NCI-H1092 treated with DMSO at 0.1 percent for 48 hours (cell line): ENCODE measurements at places on chromosomes 2 and 18.

DNA sequence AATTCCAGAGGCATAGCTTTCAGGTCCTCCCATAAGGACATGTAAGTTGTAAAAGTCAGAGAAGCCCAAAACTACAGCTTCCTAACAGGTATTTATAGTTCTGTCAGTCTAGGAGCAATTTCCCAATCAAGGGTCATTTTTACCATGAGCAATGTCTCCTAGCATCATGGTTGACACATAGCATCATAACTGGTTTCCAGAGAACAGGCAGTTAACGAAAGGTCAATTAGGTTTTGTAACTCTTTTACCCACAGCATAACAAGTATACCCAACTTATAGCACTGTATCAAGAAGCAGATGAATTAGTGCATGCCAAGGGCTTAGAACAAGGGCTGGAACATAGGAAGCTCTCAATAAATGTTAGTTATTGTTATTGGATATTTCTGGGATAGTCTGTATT, 110.1 kb downstream of the MREG start:
- no peak for DNase-seq

- DNase-seq = peak; percentile 0
These were observed 62.2 kb upstream of the SCYGR2 start for GRCh38 chr2:227536445-227536844.

DNA sequence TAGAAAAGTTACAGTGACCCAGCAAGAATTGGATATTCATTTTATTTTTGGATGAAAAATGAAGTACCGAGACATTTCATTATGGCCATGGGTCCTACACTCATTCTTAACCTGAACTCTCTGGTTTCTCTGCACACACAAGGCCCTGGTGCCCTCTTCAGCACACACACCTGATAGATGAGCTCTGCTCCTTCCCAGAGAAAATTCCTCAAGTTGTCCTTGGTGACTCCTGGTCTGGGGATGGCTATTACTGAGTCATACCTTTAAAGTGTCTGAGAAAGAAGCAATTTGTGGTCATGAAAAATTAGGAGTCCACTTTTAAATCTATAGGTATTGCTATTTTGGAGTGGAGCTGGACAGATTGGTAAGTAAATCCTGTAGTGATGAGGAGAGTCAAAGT, 311.5 kb downstream of the CDH2 start:
- DNase-seq = no peak

DNA sequence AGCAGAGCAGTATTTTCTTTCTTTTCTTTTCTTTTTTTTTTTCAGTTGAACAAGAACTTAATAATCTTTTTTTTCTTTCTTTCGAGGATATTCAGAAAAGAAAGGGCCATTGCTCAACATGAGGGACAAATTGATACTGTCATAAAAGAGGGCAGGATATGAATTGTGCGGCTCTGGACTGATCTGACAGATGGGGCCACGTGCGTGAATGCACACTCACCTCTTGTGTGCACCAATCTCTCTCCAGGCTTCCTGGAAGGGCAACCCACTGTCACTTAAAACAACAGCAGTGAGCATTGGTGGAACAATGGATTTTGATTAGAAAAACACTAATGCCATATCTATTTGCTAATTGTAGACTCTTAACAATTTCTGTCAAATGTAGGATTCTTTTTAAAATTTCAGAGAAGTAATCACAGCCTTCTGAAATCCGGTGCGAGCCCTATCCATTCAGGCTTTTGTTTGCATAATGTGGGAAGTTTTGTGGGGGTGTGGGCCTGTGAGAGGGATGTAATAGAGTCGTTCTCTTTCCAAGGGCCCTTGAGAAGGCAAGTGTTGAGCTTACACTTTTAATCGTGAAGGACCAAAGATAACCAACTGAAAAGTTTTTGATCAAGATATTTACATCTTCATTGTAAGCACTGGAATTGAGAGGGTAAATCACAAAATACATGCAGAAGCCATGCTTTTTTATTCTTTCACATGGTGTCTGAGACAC, 298.8 kb downstream of the SP3 start:
- DNase-seq = no peak

DNA sequence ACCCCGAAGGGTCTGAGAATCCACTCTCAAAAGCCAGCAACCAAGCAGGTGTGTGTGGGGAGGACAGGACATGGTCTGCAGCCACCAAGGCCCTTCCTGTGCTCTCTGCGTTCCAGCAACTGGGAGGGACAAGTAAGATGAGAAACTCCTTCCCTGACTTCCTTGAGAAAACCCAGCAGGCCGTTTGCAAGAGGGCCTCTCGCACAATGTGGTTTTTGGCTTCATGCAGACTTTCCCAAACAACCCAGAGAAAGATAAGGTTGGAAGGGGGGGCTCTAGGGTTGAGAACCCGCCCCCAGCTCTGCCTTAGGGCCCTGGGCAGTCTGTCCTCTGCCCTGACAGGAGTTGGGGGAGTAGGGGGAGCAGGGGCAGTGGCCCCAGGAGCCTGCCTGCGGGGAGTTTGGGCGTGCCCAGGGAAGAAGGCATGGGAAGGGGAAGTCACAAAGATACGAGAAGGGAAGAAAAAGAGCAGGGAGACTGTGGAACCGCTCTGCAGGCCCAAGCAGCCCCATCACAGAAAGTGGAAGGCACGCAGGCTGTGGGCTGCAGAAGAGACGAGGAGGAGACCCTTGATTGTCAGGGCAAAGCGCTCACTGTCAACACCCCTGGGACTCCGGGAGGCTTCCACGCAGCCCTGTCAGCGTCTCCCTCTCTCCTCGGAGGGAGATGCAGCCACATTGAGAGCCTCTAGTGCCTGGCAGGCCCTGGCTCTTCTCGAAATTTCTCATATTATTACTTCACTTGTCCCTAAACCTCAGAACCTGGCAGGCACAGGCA, 99.8 kb downstream of the SMAD7 start:
- DNase-seq = no peak

DNA sequence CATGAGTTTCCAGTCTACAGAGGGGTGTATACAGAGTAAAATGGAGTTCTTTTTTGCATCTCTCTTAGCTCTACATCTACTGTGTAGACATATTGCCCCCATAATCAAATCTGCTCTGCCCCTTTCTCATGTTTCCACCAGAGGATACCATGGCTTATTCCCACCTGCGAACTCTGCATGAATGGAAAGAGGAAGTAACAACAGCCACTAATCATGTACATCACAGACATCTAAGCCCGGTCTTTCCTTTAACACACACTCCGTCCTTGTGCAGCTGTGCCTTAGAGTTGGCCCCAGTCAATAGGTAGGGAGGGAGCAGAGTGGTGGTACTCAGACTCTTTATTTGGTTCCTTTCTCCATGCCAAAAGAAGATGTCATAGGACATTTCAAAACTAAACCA, 147.3 kb upstream of the NRP2 start:
- no peak for DNase-seq

GRCh38 chr18:55489034-55489986, 98.7 kb downstream of the TCF4 start:
- DNase-seq = peak; percentile 74

GRCh38 chr2:8139668-8140200, 542.1 kb upstream of the ID2 start:
- DNase-seq = no peak

DNA sequence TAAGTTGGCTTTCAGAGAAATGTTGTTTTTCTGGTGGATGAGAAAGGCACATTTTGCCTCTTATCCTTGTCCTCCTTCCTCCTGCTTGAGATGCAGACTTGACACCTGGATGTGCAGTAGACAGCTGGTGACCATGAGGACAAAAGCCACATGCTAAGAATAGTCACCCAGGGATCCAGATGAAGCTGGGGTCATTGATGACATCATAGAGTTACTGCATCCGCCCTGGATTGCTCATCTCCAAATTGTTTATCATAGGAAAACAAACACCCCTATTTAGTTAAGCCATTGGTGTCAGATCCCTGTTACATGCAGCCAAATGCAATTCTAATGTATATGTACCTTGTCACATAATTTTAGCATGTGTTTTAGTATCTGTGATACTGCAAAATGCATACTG, 16.3 kb upstream of the SLC1A4 start:
- no peak for DNase-seq

DNA sequence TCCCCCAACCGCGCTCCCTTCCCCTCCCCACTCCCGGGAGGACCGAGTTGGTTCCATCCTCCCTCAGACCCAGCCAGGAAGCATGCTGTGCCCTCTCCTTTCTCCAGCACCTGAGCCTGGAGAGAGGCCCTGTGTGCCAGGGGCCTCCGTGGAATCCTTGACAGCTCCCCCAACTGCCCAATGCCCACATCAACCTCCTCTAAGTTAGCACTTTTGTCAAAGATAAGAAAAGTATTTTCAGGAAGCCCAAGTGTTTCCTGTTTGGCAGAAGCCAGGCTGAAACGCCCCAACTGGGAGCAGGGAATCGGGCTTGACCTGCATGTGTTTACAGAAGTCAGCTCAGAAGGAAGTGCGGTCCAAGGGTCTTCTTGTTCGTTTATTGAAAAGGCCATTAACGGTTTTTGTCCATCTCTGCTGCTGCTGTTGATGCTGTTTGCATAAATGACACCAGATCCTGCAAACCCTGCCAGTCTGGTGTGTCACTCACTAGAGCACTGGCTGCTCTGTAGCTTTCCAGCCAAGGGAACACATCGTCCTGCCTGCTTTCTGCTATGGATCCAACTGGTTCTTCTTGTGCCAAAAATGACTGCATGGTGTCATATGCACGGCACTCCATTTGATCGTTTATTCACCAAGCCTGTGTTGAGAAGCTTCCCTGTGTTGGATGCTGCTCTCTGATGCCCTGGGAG, 35.4 kb upstream of the COL6A3 start:
- peak; percentile 9 for DNase-seq

- DNase-seq = no peak
These were observed 4.6 kb downstream of the ARL5A start for GRCh38 chr2:151823651-151824050.

DNA sequence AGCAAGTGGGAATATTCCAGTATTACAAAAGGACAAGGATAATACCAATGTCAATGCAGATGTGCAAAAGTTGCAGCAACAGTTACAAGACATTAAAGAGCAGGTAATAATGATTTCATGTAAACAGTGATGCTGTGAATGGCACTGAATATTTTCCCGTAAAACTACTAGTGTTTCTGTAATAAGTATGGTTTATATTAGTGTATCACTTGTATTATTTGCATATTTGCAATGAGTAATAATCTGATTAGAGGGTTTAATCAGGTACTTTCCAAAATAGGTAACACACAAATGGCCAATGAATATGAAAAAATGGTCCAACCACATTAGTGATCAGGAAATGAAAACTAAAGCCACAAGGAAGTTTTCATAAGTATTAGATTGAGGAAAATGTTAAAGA, 118.0 kb downstream of the MIB1 start:
- DNase-seq = no peak

GRCh38 chr2:74186038-74186437, 7.4 kb upstream of the MOB1A start:
- no peak for DNase-seq

GRCh38 chr2:241514986-241515737, 6.8 kb upstream of the STK25 start:
- DNase-seq = no peak

DNA sequence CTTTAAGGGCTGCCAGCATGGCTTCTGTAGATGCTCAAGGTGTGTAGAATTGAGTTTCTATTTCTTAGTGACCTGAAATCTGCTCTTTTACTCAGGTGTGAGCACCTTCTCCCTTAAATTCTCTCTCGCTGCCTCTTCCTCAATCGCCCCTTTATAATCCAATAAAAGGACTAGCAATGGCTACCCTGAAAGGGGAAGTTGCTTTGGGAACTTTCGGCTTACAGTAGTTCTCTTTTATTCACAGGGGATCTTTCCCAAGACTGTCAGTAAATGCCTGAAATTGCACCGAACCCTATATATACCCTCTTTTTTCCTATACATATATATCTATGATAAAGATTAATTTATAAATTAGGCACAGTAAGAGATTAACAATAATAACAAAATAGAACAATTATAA, 121.8 kb downstream of the ACTR3 start:
- no peak for DNase-seq

- DNase-seq = no peak
These were observed 1.6 kb downstream of the CAVIN2 start for GRCh38 chr2:191845248-191845715.

DNA sequence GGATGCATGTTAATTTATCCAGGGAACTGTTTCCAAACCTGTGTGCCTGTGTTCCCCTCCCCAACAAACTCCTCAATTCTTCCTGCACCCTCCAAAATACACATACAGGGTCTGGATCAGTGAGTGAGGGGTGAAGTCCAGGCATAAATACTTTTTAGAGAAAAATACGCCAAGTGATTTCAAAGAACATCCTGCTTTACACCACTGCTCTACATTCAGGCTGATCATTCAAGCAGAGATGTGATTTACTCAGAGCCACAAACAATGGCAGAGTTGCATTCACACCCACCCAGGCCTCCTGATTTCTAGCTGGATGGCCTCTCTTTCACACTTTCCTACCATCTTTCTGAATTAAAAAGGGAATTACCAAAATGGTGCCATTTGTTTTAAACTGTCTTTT, 289.5 kb upstream of the SLC14A2 start:
- DNase-seq = no peak
